GM19239 (cell line): ENCODE measurements at places on chromosomes 6 and 20.

- no peak for DNase-seq
Measured at GRCh38 chr6:87366072-87366827, 21.6 kb downstream of the C6orf163 start.

GRCh38 chr6:7909323-7910276 is 988 bp downstream of the TXNDC5 start:
- no peak for DNase-seq

DNA sequence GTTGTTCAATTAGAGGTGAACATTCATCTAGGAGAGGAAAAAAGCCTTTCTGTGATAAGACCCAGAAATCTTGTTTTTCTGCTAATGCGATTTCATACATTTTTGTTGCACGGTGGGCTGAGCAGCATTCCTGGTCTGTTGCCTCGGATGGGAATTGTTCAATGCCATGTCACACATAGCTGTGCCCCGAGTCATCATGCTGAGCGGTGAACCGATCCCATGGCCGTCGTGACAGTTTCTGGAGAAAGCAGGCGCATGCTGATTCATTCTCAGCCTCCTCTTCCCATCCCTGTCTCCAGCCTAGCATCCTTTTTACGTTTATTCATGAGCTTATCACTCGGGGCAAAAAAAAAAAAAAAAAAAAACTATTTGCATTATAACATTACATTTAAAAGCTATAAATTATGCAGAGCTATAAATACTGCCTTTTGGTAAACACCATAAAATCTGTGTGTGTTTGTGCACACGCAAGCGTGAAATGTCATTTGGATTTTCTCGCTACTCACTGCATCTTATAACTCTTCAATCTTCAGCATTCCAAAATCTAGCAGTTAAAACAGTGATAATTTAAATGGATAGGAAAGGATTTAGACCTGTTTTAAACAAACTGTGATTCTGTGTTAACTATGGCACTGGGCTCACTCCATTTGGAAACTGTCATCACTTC is 58.9 kb upstream of the IFNGR1 start:
- DNase-seq, result no peak

GRCh38 chr6:51553246-51554015 is 534.0 kb downstream of the PKHD1 start:
- DNase-seq, result no peak

DNA sequence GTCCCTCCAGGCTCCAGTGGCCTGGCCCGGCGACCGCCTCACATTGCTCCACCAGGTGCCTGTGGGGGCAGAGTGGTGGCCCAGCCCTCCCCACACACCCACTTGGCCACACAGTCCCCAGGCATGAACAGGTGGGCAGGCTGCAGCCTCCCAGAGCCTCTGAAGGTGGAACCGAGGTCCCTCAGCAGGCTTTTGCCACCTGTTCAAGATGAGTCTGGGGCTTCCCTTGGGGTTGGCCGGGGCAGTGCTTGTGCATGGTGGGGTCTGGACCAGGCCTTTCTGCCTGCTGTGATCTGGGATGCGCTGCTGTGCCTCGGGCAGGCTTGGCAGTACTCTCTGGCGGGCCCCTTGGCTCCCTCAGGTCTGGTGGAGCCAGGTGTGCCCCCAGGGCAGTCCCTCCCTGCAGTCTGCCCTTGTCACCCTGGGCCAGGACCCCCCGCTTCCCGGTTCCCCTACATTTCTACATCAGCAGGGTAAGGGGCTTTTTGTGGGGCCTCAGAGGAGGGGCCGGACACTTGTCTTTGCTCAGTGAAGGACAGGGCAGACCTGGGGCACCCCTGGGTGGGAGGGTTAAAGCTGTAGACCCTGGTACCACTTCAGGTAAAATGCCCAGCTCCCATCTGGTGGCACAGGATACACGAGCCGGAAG is 2.7 kb upstream of the COL9A3 start:
- DNase-seq, result no peak

- DNase-seq, result no peak
Measured at GRCh38 chr6:129849456-129849855, 11.7 kb downstream of the TMEM244 start.

GRCh38 chr6:139330306-139330705 is 38.5 kb upstream of the TXLNB start:
- DNase-seq, result no peak

DNA sequence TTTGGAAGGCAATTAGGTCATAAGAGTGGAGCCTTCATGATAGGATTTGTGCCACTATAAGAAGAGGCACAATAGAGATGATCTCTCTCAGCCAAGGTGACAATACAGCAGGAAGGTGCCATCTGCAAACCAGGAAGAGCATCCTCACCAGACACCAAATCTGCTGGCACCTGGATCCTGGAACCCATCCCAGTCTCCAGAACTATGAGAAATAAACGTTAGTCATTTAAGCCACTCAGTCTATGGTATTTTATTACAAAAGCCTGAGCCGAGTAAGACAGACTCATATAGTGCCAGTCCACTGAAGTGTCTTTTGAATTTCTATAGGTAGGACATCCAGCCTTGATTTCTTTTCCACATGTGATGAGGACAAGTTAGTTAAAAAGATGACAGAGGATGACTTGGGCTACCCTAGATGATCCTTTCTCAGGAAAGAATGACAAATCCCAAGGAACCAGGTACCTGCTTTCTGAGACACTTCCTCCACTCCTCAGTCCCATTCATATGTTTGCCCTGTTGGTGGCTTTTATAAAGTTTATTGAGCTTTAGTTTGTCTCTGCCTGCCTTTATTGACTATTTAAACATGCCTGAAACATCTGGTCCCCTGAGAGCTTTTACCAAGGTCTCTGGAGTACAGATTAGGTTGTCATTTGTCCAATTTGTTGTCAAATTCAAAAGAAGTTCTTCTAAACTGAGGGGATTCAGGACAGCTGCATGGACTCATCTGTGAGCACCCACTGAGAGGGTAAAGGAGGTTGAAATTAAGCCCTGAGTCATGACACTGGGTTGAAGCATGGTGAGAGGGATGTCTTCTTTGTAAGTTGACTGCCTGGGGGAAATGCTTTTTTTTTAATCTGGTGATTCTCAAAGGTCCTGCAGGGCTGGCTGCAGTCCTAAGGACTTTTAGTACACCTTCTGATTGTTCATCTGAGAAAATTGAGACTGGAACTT is 165.0 kb upstream of the PLCB4 start:
- no peak for DNase-seq

DNA sequence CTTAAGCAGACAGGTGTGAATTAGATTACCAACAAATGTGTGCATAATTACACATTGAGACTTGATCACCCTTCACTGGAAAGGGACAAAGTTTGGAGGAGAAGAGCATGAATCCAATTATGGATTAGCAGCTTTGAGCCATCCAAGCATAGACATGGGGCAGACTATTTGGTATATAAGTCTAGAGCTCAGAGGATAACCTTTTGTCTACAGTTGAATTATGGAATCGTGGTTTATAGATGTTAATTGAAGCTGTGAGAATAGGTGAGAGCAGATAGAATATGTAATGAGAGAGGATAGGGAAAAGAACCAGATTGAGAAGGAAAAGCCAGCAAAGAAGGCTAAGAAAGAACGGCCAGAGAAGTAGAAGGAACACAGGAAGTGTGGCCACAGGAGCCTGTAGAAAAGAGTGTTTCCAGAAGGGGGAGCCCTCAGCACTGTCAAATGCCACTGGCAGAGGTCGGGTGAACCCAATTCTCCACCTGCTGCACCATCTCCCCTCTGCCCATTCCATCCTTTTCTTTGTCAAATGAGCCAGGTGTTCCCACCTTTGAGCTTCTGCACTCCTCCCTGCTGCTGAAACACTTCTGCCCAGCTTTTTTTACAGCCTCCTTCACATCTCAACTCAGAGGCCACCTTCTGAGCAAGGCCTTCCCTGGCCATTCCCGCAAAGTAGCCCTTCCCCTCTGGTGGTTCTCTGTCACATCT is 7.3 kb downstream of the DNTTIP1 start:
- peak; percentile 37 for DNase-seq

DNA sequence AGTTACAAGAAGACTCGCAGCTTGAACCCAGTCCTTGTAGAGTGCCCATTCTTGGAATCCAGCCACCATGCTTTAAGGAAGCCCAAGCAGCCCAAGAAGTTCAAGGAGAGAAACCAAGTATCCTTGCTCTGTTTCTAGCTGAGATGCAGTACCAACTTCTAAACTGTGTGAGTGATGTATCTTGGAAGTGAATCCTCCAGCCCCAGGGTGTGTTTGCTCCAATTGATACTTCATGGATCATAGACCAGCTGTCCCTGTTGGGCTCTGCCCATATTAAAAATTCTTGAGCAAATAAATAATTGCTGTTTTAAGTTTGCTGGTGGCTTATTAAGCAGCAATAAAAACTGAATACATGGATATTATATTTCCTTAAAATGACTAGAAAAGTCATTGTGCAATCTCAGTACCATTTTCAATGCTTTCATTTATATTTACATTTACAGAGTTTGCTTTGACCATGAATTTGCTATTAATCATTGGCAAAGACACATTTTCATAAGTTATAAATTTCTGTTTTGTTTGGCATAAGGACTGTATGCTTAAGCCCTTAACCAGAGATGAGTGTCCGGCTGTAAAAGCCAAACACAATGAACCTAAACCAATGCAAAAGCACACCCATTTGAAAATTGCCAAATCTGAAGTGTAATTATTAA is 9.2 kb downstream of the SPTLC3 start:
- DNase-seq, result no peak

DNA sequence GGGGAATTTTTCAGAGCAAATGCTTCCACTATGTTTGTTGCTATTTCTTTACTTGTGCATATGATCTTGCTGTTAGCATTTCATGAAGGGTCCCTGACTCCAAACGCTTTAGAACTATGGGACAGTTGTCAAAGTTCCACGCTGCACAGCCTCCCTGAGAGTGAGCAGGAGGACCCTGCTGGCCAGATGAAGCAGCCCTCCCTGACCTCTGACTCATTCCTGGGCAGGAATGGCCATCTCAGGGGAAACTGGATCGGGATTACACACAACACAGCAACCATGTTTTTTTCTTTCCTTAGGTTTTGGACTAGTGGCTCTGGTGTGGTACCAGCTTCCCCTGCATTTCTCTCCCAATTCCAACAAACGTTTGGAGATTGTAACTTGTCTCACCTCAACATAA is 710.9 kb upstream of the AGPAT4 start:
- DNase-seq, result no peak

DNA sequence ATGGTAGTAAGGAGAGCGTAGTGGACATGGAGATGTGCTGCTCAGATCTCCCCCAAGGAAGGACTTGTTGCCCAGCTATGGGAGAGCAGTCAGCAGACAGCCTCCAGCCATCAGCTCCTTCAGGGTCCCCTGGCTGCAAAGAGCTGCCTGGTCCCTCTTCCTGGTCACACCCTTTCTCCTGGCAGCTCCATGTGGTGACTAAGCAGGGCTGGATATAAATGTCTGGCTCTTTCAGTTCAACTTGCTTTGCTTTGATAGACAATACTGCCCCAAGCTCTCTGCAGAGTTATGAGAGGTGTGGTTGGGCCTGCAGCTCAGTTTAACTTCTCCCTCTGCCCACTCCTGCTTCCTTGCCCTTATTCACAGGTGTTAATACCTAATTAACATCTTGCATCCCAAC is 64.1 kb upstream of the DDR1 start:
- DNase-seq, result no peak

- DNase-seq, result no peak
Measured at GRCh38 chr6:136084403-136084802, 165.7 kb downstream of the MTFR2 start.

GRCh38 chr20:61303675-61304074 is 51.6 kb downstream of the CDH4 start:
- no peak for DNase-seq

- DNase-seq, result no peak
Measured at GRCh38 chr20:50886184-50886790, 45.0 kb downstream of the ADNP start.

- DNase-seq, result no peak
Measured at GRCh38 chr6:38730140-38730862, 15.2 kb downstream of the DNAH8 start.

DNA sequence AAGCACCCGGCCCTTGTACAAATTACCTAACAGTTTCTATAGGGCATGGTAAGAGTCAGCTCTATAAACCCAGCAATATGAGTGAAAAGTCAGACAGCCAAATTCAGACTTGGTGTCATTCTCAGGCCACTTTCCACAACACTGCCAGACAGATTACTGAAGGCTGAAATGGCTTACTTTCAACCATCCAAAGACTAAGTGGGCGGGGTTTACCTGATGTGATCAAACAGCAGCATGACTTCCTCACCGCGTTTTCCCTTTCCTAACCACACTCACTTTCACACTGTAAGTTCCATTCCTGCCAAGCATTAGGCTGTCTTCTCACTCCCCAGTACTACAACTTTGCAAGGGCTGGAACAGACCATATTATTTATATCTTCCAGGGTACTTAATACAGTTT is 85.9 kb downstream of the SMLR1 start:
- DNase-seq, result peak; percentile 10

DNA sequence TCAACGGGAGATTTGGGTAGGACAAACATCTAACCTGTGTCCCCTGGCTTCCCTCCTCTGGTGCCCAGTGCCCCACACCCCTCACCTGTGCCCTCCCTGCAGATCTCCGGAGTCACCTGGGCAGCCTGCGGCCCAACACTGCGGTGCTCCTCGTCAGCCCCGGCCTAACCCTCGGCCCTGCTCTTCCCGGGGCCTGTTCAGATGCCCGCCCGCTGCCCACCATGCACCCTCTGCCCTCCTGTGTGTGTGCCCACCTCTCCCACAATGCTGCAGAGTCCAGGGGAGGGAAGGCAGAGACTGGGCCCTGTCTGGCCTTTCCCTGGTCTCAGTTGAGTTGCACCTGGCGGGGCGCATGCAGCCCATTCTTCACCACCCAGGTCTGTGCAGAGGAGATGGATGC is 349.3 kb downstream of the CDH4 start:
- no peak for DNase-seq

DNA sequence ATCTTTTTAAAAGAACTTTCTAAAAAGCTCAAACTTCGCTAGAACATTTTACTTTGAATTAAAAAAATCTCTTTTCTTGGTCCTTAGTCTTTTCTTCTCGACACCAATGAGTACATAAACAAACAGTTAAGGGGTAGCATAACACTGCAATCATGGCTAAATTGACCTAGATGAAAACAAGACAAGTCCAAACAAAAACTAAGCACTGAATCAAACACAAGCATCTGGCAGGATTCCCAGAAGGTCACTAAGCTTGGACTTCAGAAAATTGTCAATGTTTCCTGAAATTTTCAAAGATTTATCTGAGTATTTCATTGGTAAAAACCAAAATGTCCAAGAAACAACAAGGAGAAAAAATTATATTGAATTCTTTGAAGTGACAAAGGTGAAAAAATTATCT is 5.0 kb downstream of the COL21A1 start:
- no peak for DNase-seq

- DNase-seq, result no peak
Measured at GRCh38 chr20:12644461-12644860, 364.3 kb upstream of the SPTLC3 start.

DNA sequence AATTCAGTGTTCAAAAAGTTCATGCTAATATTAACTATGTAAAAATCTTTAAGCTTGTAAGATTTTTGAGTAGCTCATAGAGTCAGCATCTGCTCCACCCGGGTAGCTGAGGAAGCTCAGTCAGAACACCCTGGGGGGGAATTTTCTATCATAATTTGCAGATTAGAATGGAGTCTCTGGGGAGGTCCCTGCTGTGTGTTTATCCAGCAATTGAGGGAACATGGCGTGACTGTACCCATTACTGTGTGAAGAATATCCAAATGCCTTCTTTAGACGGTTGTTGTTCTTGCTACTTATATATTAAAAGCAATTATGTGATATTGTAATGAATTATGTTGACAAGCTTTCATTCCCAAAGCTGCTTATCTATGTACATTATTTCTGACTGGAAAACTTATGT is 64.8 kb downstream of the AIG1 start:
- DNase-seq, result no peak

- DNase-seq, result no peak
Measured at GRCh38 chr6:17716221-17716620, 9.5 kb upstream of the NUP153 start.

GRCh38 chr20:64168381-64169090 is 4.3 kb downstream of the MYT1 start:
- DNase-seq, result no peak
